Thoracic aorta (tissue), 2 donors: ENCODE measurements at places on chromosomes 6 and 20.

DNA sequence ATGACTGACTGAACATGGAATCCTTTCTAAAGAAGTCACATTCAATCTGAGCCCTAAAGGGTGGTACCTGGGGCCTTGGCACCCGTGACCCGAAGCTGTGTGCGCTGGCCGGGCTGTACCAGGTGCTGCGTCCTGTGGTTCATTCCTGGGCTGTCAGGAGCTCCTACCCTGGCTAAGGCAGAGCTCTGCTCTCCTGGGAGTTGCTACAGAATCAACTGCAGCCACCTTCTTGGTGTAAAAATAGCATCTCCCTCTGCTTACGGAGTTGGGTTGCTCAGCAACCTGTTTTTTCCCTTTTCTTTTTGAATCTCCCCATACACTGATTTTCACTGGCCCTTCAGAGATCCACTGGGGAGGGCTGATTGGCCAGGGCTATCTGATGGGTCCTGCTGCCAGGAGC is 236.6 kb upstream of the PDE10A start:
- no peaks in the 10 kb centered on the region for H3K27me3 ChIP-seq
- no peak for DNase-seq
- no peaks in the 10 kb centered on the region for H3K36me3 ChIP-seq
- no peak overlapping the region for H3K4me3 ChIP-seq

DNA sequence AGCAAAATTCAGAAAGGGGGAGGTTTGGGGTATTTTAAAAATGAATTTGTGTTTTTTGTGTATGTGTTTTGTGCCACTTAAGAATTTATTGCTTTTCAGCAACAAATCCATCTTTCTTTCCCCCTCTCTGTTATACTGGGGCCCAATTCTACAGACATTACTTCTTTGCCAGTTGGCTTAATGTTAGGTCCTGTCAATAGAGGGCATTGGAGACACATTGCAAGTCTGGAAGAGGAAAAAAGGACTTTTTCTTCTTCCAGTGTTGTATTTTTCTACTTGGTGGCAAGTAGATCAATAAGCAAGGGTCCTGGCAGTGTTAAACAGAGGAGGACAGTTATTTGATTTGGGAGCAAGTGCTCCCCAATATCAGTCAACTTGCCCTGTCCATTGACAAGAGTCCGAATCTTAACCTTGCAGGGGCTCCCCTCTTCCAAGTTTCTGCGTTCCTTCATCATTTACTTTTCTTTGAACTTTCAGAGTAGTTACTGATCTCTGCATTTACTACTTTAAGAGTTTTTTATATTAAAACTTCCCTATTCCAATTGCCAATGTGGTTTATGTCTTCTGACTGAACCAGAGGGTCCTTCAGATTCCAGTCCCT is 23.4 kb downstream of the SCML4 start:
- H3K36me3 ChIP-seq = no peaks in the 10 kb centered on the region
- DNase-seq = no peak

GRCh38 chr6:159398633-159399032 is 229.4 kb downstream of the FNDC1 start:
- no peaks in the 10 kb centered on the region for H3K36me3 ChIP-seq
- no peaks in the 10 kb centered on the region for H3K27me3 ChIP-seq
- no peak for DNase-seq
- H3K4me1 ChIP-seq = no peaks in the 10 kb centered on the region

DNA sequence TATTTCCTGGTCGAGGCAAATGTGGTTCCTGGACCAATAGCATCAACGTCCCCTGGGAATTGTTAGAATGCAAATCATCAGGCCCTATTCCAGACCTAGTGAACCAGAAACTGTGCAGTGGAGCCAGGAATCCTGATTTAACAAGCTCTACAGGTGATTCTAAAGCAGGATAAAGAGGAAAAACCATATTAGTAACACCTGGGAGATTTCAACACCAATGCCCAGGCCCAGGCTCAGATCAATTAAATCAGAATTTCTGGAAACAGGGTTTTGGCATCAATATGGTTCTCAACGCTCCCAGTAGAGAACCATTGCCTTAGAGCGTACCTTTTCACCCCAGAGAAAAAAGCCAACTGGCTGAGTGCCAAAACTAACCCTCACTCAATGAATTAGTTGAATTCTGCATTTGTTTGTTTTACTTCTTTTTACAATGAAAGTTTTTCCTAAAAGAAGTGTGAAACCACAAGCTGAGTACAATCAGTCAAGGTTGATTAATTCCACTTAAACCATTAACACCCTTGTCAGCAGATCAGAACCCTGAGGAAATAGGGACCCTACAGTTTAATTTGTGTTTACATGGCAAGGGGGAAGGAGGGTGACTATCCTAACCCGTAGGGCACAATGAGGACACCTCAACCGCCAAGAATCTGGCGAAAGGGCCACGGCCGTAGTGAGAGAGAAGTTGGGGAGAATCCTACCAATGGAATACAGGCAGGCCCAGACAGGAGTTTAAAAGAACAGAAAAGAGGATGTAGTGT is 34.9 kb upstream of the LOC128125822 start:
- H3K27ac ChIP-seq = no peak overlapping the region
- no peak overlapping the region for H3K4me3 ChIP-seq
- no peak for DNase-seq
- H3K4me1 ChIP-seq = no peaks in the 10 kb centered on the region

DNA sequence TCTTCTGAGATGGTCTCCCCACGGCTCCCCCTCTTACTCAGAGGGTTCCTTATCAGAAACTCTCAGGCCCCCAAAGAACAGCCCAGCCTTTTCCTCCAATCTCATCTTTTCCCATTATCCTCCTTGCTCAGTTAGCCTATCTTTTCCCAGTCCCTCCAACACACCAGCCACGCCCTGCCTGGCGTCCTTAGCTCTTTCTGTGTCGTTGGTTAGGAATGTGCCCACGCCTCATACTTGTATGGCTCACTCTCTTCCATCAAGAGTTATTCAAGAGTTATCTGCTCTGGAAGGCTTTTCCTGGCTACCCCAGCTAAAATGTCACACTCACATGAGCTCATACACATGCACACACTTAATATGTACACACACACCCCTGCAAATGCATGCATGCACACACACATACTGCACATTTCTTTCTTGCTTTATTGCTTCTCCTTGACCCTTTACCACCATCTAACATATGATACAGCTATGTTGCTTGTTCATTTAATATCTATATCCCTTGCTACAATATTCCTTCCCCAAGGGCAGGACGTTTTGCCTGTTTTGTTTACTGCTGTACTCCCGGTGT is 37.6 kb downstream of the SLC2A10 start:
- H3K4me3 ChIP-seq = no peak overlapping the region
- no peaks in the 10 kb centered on the region for H3K36me3 ChIP-seq
- no peaks in the 10 kb centered on the region for H3K27me3 ChIP-seq

GRCh38 chr6:34132486-34133185 is 13.3 kb downstream of the GRM4 start:
- H3K4me3 ChIP-seq = no peak overlapping the region
- DNase-seq = no peak
- no peaks in the 10 kb centered on the region for H3K4me1 ChIP-seq
- H3K36me3 ChIP-seq = no peaks in the 10 kb centered on the region
- peaks cover 6% of the 10 kb centered on the region for H3K27me3 ChIP-seq

- no peak for DNase-seq
- no peaks in the 10 kb centered on the region for H3K27me3 ChIP-seq
- no peaks in the 10 kb centered on the region for H3K36me3 ChIP-seq
These were observed 5.7 kb downstream of the BMP5 start for GRCh38 chr6:55869674-55870073.

DNA sequence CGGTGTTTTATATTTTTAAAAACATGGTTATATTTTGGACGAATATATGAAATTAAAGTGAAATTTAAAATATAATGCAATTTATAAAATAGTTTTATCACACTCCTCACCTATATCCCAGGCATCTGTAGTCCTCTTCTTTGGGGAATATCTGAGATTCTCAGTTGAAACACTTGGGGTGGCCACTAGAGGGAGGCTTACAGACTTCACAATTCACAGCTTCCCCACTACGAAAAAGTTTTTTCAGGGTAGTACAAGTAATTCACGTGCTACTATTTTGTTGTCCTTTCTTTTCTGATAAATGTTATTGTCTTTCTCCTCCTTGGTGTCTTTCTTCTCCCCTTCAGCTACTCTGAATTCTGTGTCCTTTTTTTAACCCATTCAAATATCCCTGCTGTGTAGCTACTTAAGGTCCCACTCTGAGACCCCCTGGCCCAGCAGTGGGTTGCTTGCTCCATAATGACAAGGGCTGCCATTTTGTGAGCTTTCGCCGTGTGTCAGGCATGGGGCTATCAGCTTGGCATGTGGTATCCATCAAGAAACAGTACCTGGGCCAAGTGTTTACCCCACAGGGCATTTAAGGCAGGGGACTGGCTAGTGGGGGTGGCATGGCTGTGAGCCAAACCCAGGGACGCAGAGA is 43.6 kb upstream of the PHACTR3 start:
- DNase-seq = no peak
- no peaks in the 10 kb centered on the region for H3K4me1 ChIP-seq
- H3K36me3 ChIP-seq = no peaks in the 10 kb centered on the region
- no peak overlapping the region for H3K4me3 ChIP-seq
- H3K27me3 ChIP-seq = no peaks in the 10 kb centered on the region

DNA sequence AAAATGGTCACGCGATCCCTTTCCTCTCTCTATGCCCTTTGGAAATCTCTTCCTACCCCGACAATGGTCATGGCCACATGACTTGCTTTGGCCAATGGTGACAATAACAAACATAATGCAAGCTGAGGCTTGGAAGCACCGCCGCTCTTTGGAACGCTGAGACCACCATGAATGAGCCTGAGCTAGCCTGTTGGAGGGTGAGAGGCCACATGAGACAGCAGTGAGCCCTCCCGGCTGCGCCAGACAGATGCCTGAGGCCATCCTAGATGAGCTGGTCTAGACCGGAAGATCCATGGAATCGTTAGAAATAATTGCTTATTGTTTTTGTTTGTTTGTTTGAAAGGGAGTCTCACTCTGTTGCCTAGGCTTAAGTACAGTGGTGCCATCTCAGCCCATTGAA is 64.2 kb downstream of the STK35 start:
- H3K27me3 ChIP-seq = no peaks in the 10 kb centered on the region
- H3K4me1 ChIP-seq = no peaks in the 10 kb centered on the region
- no peaks in the 10 kb centered on the region for H3K36me3 ChIP-seq
- no peak overlapping the region for H3K4me3 ChIP-seq
- DNase-seq = no peak
- no peak overlapping the region for H3K27ac ChIP-seq

- H3K27ac ChIP-seq = no peak overlapping the region
- H3K4me3 ChIP-seq = no peak overlapping the region
- no peak for DNase-seq
- H3K4me1 ChIP-seq = no peaks in the 10 kb centered on the region
These were observed 38.3 kb downstream of the HNF4A start for GRCh38 chr20:44393608-44394451.
